ENCODE measurements at places on chromosomes 3 and 15.

- no peak for DNase-seq
Observed at GRCh38 chr15:34158355-34158754, 51.5 kb downstream of the KATNBL1 start.

DNA sequence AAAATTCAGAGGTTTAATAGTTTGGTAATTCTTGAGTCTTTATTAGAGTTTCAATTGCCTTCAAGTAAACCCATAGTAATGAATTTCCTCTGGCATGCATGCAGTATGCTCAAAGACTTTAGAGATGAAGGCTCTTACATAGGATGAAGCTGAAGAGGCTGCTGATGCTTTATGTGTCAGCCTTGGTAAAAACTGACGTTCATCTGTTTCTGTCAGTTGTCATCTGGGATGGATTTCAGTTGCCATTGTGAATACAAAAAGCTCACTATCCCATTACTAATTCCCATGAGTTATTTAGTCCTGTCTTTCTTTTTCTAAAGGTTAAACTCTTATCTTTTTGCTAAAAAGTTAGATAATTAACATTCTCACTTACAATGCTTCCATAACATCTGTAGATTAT lies 136.9 kb upstream of the GBE1 start:
- DNase-seq, result no peak

DNA sequence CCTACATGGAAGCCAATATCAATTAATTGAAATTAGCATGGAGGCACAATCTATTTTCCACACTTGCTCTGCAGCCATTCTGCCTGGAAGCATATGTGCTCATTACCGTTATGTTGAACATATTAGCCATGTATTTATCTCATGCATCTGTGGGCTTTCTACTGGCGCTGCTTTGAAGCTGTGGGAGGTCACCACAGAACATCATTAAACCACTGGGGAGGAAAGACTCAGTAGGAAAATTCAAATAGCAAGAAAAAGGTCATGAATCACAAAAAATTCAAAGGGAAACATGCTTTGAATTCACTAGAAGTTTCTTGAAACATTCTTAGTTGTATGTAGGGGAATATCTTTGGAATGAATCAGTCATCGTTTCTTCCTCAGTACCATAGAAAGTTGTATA lies 652.5 kb downstream of the EDEM1 start:
- no peak for DNase-seq

DNA sequence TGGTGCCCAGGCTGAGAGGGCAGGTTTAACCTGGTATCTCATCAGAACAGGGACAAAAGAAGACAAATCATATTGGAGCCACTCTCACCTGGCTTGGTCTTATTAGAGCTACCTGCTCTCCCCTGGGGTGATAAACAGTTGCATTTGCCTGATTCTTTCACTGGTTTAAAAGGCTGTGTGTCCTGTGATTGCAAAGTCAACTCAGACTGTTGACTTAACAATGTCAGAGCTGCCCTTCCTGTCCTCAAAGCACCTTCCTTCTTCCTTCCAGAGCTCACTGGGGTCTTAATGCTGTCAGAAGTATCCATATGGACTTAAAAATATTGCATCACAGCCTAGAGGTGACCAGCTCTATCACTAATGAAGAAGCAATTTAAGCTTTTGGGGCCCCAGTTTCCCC lies 50.5 kb upstream of the MINAR1 start:
- DNase-seq, result no peak

DNA sequence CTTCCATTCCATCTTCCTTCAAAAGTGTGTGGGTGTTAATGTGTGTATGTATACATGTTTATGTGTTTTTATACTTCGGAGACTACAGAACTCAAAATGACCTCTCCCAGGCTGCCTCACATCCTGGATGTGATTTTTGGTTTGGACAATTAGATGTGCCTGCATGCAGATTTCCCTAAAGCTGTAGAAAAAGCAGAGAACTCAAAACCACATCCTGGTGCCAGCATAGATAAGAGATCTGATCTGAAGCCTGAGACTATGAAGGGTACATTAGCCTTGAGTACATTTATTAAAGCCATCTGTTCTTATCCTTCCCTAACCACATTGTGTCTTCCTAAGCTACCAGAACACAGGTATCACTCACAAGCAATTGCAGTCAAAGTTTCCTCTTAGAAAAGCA lies 319.4 kb upstream of the RASGRP1 start:
- no peak for DNase-seq

DNA sequence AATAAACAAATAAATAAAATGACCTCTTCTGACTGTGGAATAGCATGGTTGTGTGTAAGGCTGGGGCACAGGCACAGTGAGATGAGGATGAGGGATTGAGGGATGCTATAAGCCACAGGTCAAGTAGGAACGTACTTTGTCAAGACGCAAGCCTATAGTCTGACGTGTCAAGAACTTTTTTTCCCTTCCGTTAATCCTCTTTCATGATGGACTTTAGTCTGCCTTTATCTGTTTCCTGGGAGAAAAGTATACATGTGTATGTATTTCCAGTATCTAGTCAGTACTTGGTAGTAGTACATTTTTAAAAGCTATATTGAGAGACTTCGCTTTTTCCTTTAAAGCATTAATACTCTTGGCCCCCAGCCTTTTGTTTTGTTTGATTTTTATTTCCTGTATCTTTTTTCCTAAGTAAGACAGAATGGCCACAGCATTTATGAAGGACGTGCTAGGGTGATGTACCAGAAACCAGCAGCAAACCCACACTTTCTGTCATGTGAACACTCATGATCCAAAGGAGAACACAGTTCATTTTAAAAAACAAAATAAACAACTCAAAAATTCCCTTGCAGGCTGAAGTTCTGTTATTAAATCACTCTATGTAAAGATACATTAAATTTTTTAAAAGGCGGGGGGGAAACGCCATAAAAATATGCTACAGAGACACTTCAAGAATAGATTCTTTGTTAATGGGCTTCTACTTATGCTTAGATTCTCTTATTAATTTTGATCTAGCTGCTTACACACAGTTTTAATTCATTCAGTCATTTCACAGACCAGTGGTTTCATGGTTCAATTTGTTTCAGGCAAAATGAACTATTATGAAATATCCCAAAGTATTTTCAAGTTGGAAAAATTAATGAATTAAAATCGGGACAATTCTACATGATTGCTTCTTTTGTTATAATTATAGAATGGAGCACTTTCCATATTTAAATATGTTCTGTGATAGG lies 114.7 kb downstream of the SNRK start:
- no peak for DNase-seq

GRCh38 chr15:66456211-66456610 lies 41.4 kb downstream of the SNAPC5 start:
- DNase-seq, result no peak

Data from activated T-cell treated with anti-CD3 and anti-CD28 coated beads for 4 hours (primary cell).